ENCODE measurements at places on chromosomes 4 and X.

DNA sequence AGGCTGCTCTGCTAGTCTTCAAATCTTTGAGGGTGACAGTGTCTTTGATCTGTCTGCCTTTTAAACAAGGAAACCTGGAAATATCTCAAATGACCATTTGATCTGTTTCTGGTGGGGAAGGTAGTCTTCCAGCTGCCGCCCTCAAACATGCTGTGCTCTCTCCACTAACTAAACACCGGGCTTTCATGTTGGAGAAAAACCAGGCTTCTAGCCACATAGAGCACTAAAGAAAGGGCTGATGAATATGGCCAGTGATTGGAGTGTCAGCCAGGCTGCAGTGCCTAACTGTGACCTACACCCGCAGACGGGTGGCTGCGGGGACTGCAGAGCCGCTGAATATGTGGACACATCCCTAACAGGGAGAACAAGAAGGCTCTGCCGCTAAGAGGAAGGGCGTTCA, 85.9 kb downstream of the UNC5C start:
- no peak for DNase-seq

DNA sequence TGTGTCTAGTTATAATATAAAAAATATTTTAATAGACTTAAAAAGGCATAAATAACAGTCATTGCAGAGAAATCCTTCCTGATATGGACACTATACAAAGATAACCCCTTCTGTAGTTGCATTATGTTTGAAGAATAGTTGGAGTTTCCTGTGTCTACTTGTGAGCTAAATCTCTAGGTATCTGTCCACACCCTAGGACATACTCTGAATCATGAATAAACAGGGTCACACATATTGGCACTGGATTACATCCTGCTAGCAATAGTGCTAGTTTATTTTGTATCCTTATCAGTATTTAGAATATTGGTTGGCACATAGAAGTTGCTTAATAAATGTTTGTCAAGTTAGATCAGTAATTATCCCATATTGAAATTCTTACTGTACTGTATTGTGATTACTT, 173.9 kb downstream of the GRXCR1 start:
- no peak for DNase-seq

- DNase-seq = no peak
Measured at GRCh38 chr4:123676890-123677229, 280.3 kb downstream of the SPRY1 start.

- no peak for DNase-seq
Measured at GRCh38 chrX:143306991-143307937, 210.0 kb downstream of the SPANXN3 start.

GRCh38 chrX:53440621-53441517, 6.7 kb upstream of the HSD17B10 start:
- no peak for DNase-seq

GRCh38 chrX:109842611-109843010, 109.6 kb upstream of the ACSL4 start:
- no peak for DNase-seq

DNA sequence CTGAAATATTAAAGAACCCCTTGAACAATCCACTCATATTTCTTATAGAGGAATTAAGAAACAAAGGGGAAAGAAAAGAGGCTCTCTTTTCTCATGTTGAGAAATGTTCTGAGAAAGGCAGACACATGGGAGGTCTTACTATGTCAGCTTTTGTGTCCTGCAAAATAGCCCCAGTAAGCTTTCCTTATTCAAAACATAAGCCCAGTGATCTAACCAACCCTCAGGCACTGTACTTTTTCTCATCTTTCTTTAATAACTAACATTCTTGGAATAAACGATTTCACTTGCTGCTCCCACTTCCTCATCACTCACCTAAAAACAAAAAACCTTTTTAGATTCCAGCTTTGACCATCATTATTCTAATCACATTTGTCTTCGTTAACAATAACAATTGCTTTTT, 115.9 kb downstream of the GLRA3 start:
- no peak for DNase-seq

GRCh38 chr4:8857766-8858700, 13.6 kb downstream of the HMX1 start:
- DNase-seq = no peak
